ENCODE measurements at places on chromosomes 11 and 22.

DNA sequence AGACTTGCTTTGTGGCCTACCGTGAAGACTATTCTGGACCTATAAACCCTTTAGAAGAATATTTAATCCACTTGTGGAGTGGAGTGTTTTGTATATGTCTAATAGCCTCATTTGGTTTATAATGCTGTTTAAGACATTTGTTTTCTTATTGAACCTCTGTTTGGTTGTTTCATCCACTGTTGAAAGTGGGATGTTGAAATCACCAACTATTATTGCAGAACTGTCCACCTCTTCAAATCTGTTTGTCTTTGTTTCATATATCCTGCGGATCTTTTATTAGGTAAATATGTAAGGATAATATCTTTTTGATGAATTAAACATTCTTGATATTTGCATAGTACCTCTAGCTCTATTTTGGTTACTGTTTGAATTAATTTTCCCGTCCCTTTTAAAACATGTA lies 49.1 kb downstream of the XKR3 start:
- DNase-seq: no peak

GRCh38 chr11:101133190-101133589 lies 3.6 kb upstream of the PGR start:
- peak; percentile 54 for DNase-seq

GRCh38 chr11:46948378-46949131 lies 12.0 kb downstream of the CSTPP1 start:
- DNase-seq: peak; percentile 85

- DNase-seq: peak; percentile 64
These were observed 3.6 kb downstream of the FIBP start for GRCh38 chr11:65884716-65885092.

DNA sequence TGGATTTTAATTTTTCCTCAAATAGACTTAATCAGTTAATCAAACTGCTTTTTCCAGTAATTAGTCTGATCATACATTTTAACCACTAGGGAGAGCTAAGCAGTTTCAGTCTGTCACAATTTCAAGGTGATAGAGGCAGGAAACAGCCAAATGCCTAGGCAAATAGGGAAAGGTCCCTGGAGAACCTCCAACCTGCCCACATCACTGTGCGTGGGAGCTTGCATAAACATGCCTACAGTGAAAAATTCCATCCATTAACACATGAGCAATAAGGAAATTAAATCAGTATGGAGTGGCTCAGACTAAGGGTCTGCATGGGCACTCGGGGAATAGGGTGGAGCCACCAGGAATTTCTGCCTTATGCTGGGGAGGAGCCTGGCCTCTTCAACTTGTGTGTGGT lies 74.6 kb downstream of the AASDHPPT start:
- DNase-seq: peak; percentile 44

DNA sequence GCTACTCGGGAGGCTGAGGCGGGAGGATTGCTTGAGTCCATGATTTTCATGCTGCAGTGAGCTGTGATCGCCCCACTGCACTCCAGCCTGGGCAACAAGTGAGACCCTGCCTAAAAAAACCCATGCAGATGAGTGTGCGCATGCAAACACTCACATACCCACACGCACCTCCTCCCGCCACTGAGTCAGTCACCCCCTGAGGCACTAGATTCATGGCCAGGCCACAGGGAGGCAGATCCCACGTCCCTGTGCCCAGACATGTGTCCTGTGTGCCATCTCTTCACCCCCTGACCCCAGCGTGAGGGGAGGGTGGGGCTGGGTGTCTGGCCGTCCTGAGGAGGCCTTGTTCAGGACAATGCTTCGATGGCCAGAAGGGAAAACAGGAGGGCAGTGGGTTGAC lies 15.5 kb downstream of the RELT start:
- DNase-seq: no peak

DNA sequence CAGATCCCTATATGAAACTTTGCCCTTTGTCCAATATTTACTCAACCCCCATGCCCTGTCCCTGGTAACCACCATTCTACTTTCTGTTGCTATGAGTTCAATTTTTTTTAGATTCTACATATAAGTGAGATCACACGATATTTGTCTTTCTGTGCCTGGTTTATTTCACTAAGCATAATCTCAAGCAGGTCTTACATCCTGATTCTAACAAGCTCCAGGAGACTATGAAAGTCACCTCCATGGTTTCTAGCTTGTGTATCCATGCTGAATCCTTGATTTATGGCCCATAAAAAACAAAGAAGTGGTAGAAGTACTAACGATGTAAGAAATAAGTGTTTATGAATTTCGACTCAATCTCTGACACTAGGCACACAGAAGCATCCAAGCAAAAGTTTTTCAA lies 68.0 kb downstream of the OR5AK2 start:
- DNase-seq: no peak

DNA sequence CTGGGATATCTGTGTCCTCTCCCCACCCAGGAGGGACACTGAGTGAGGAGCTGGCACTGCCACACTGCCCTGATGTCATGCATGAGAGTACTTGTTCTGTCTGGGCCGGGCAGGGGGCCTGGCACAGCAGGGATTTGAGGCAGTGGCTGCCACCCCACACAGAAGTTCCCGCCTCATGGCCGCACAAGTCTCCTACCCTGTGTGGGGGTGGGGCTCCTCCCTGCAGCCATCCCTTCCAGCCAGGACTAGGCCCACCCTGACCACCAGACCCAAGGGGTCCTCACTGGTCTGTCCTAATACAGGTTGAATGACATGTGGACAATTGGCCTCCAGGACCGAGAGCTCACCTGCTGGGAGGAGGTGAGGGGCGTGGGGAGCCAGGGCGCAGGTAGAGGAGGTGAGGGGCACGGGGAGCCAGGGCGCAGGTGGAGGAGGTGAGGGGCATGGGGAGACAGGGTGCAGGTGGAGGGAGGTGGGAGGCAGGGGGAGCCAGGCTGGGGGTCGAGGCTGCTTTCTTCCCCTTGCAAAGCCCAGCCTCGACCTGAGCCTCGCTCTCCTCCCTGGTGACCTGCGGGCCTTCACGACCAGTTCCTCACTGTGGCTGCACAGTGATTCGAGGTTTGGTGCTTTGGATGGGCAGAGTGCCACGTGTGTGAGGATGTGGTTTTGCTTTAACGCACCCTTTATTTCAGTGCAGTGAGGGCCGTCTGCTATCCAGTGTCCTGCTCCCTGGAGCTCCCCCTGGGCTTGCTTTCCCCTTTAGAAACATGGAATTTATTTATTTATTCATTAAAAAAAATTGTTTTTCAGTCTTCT lies 7.4 kb downstream of the LZTR1 start:
- peak; percentile 45 for DNase-seq

DNA sequence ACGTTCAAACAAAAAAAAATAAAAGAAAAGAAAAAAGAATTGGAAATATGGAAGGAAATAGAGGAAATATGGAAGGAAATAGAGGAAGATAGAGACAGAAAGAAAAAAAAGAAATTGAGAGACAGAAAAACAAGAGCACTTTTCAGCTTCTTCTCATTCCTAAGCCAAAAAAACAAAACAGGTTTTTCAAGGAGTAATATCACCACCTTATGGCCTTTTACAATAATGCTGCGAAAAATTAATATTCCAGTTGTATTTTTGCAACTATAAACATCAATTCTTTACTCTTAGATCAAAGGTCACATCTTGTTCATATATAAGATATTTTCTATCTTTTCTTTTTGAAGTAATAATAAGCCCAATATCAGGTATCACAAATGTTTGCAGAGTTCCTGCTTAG lies 328.3 kb downstream of the FAT3 start:
- no peak for DNase-seq

- peak; percentile 95 for DNase-seq
These were observed 7.0 kb upstream of the MALAT1 start for GRCh38 chr11:65491614-65492386.

- no peak for DNase-seq
These were observed 12.8 kb upstream of the TESMIN start for GRCh38 chr11:68763926-68764657.

- no peak for DNase-seq
These were observed 116.3 kb downstream of the ELP4 start for GRCh38 chr11:31625868-31626267.

DNA sequence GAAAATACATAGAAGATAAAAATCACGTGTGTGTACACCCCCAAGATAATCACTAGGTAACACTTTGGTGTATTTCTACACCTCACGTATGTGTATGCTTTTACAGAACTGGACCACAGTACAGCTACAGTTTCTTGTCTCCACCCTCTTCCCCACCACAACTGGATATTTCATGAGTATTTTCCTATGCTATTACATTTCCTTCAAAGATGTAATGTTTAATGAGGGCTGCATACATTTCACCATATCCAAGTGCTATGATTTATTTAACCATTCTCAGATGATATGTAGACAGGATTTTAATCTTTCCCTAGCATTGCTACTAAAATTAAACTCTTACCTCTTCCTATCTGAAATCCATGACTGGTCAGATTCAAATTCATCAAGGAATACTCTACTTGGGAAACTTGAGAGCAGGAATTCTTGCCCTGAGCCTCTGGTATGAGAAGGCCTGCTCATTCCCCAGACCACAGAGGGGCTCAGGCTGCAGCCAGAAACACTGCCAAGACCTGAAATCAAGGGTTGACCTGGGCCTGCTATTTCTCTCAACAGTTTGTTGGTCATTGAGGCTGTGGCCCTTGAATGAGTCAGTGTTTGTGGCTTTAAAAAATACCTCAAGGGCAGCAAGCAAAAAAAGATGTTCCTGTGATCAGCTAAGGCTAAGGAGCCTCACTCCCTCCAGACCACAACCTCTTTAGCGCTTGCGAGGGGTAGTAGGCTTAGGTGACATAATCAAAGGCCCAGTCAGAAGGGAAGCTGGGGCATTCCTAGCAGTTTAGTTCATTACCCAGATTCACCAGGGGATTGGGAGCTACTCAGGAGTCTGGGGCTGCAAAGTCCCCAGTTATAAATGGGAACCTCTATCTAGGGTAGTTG lies 55.5 kb downstream of the ABTB2 start:
- peak; percentile 100 for DNase-seq

DNA sequence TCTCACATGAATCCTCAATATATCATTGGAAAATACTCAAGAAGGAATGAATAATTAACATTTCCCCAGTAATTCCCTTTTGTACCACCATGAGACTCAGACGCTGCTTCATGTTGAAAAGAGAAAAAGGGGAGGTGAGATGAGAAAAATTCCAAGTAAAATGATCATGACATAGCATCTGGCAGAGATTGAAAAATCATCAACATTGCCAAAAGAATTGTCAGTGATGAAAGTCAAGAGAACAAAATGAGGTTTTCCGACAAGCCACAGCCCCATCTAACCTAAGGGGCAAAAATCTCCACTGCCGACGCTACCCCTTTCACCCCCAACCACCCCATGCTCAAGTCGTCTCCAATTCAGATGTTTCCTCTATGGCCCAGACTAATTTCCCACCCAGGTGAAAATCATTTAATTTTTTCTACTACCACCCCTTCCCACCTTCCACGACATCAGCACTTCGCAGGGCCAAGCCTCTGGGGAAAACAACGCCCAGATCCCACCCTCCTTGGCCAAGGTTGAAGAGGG lies 1.2 kb downstream of the RAB6A start:
- DNase-seq: no peak

GRCh38 chr22:19757140-19757984 lies 3.2 kb upstream of the TBX1 start:
- no peak for DNase-seq

- no peak for DNase-seq
These were observed 4.9 kb downstream of the CWC15 start for GRCh38 chr11:94968334-94968958.

GRCh38 chr11:45166604-45166897 lies 20.1 kb downstream of the PRDM11 start:
- no peak for DNase-seq

- no peak for DNase-seq
These were observed 105.5 kb downstream of the NXPE2 start for GRCh38 chr11:114783805-114784204.

GRCh38 chr11:71453037-71453917 lies at the start of gene NADSYN1:
Gene NADSYN1, plus strand, starts transcription at chr11:71453203. Its CDS starts 94 bp downstream, at chr11:71453297.
- peak; percentile 87 for DNase-seq

DNA sequence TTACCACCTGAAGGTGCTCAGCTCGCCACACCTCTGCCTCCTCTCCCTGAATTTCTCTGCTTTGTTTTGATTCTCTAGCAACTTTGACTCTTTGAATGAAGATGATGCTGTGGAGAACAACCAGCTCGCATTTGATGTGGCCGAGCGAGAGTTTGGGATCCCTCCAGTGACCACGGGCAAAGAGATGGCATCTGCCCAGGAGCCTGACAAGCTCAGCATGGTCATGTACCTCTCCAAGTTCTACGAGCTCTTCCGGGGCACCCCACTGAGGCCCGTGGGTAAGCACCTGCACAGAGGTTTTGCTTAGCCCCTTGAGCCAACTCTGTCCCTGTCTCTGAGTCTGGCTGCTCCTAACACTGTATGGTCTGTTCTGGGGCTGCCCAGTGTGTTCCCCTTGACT lies 115.7 kb downstream of the MICAL2 start:
- no peak for DNase-seq

DNA sequence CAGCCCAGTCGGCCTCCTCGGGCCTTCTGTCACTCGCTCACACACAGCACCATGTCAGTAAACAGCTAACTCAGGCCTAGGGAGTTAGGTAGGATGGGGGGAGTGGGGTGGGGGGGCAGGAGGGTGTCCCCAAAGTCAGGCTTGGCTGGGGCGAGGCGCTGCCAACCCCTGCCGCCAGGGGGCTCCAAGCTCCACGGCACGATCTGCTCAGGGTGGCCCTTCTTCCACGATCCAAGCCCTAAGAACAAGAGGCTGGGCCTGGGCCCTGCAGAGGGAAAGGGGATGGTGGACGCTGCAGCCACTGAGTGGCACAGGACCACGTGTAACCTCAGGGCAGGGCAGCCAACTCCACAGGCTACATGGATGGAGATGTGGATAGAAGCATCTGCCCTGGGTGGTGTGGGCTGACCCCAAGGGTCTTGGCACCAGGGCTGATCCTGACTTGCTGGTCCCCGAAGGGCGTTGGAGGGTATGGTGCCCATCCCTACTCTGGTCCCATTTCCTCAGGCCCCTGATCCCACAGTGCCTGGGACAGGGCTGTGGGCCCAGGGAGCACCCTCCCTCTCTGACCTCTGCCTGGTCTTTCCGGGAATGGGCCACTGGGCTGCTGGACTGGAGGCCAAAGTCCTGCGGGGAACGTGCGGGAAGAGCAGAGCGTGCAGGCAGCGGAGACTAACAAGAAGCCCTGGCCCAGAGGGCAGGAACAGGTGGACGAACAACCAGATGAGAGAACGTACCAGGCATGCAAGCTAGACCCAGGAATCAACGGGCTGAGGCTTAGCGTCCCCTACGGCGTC lies 29.1 kb upstream of the TXNRD2 start:
- peak; percentile 44 for DNase-seq

DNA sequence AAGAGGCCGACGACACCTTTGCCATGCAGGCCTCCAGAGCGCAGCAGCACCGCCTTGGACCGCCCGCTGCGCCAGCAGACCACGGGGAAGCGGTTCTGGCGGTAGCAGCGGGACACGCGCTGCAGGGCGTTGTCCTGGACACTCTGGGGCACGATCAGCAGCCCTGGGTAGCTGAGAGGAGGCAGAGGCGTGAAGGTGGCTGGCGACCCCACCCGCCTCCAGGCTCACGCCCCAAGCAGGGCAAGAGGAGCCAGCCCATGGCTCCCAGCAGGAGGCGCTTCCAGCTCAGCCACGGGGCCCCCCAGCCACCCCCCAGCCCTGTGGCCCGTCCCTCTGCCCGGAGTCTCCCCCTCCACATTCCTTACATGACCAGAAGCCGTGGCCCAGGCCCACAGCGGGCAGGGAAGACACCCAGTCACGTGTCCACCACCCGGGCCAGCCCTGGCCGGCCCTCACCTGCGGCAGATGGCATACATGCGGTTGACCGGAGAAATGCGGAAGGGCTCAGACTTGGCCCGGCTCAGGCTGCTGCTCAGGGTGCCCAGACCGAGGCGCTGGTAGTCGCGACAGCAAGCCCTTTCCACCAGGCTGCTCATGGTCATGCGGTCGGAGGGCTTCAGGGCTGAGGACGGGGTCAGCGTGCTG lies 15.2 kb downstream of the SBF1 start:
- DNase-seq: no peak

All from HT1080 (cell line).